ENCODE measurements at places on chromosomes 5 and 9.

GRCh38 chr9:89465726-89466308 lies 32.1 kb downstream of the SEMA4D start:
- DNase-seq = no peak

- DNase-seq = no peak
These were observed 61.4 kb downstream of the WDR41 start for GRCh38 chr5:77430726-77431125.

DNA sequence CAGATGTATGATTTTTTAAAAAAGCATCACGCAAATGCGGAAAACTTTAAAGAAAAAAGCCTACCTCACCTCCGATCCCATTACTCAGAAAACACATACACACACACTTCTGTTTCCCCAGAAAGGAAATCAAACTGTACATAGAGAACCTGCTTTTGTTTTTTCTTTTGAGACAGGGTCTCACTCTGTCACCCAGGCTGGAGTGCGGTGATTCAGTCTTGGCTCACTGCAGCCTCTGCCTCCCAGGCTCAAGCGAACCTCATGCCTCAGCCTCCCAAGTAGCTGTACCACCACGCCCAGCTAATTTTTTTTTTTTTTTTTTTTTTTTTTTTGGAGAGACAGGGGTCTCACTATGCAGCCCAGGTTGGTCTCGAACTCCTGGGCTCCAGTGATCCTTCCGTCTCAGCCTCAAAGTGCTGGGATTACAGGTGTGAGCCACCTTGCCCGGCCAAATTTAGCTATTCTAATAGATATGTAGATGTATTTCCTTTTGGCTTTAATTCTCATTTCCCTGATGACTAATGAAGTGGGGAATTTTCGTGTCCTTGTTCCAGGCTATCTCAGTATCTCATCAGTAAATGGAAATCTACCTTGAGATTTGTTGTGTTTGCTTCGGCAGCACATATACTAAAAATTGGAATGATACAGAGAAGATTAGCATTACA lies 25.7 kb upstream of the EEIG1 start:
- DNase-seq = no peak

- no peak for DNase-seq
These were observed 4.7 kb upstream of the FOXB2 start for GRCh38 chr9:77014597-77015263.

DNA sequence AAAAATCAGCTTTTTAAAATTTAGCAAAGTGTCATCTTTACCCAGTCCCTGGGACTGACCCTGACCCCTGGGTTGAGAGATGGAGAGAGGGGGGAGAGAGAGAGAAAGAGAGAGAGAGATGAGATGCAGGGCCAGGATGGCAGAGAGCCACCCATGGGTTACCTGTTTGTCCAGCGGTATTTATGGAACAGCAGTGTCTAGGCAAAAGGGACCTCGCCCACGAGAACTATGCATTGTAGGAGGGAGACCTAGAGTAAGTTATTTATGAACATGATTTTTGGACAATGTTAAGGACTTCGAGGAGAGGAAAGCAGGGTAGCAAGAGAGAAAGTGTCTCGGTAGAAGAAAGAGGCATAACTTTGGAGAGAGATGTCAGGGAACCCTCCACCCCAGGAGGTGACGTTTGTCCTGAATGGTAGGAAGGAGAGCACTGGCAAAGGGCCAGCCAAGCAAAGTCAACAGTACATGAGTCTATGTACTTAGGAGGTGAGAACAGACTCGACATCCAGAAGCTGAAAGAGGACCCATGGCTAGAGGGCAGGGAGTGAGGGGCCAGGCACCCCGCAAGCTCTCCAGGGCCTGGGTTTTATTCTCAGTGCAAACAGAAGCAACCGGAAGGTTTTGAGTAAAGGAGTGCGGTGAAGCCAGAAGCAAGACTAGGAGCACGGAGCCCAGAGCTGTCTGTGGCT lies 30.5 kb upstream of the MSX2 start:
- no peak for DNase-seq

GRCh38 chr5:126398791-126399190 lies 24.4 kb upstream of the GRAMD2B start:
- DNase-seq = no peak

DNA sequence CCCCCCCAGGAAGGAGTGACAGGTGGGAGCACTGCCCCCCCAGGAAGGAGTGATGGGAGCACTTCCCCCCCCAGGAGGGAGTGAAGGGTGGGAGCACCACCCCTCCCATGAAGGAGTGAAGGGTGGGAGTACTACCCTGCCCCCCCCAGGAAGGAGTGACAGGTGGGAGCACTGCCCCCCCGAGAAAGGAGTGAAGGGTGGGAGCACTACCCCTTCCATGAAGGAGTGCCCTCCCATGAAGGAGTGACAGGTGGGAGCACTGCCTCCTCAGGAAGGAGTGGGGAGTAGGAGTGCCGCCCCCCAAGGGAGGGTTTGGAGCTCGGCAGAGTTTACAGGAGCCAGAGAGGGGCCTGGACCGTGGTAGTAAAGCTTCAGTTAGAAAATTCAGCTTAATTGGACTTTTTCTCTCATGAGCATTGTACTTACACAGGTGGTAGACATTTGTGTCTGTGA lies 100.7 kb downstream of the CACNA1B start:
- DNase-seq = no peak

DNA sequence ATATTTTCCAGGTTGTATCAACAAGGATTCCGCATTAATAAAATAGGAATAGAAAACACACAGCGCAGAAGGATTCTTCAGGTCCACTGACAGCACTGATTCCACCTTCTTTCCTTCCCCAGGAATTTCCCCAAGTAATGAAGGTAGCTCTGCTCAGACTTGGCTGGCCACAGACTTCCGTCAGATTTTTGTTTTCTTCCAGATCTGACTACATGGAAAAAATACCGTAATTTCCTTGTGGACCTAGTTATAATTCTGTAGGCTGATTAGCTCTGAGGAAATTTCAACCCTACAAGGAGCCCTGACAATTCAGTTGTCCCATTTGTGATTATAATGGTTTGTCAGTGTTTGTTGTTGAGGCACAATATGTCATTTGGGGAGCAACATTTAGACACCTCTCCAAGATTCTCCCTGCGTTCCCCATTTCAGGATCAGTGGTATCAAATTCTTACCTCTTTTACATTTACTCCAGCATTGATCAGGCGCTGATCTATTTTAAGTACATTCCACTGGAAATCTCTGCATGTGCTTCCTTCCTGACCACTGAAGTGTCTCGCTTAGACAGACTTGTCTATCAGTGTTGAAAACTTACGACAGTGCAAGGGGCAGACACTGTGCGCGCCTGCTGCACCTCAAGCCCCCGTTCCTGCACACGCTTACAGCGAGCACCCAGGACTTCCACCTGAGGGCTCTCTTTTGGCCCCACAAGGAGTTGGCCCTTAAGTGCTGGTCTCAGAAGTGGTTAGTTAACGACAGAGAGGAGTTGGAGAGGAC lies 94.8 kb downstream of the LHFPL2 start:
- no peak for DNase-seq

GRCh38 chr9:128055344-128056040 lies 11.6 kb downstream of the NAIF1 start:
- DNase-seq = no peak

GRCh38 chr5:132687995-132688394 lies 14.2 kb downstream of the IL4 start:
- DNase-seq = peak; percentile 38

DNA sequence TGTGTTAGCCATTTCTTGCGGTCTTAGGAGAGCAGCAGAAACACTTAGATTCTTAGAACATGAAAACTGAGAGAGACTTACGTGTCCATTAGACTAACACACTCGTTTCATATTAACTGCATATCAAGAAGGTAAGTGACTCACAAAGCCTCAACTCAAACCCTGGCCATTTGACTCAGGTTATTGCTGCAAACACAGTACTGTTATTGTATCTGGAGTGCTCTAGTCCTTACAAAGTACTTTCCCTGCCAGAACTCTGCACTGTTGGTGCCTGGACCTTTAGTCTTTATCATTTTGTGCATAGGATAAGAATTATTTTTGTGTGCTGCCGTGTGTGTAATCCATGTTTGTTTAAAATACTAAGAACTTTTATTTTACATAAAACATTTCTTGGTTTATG lies 155.7 kb downstream of the FBXL7 start:
- no peak for DNase-seq

GRCh38 chr9:110432253-110432652 lies 94.6 kb upstream of the TXNDC8 start:
- DNase-seq = no peak

DNA sequence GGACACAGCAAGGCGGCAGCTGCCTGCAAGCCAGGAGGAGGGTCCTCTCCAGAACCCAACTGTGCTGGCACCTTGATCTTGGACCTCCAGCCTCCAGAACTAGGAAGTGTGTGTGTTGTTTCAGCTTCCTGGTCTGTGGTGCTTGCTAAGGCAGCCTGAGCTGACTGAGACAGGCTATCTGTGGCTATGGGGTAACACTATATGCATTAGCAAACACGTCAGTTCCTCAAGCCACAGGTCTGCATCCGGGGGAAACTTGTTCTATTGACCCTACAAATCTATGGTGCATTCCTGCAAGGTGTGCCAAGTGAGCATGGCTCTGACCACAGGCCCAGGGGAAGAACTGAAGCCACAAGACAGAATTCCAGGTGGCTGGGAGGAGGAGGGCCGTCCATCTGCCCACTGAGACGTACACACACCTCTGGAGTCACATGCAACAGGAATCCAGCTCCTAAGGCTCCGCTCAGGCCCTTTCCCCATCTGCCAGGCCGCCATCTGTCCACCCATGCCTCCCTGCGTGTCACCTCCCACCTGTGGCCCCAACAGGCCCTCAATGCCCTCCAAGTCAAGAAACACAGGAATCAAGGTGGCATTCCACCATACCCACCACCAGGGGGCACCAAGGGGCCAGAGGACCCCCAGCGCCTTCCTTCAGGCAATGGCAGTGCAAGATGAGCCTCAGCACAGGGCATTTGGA lies 174.9 kb downstream of the ROR2 start:
- peak; percentile 37 for DNase-seq

DNA sequence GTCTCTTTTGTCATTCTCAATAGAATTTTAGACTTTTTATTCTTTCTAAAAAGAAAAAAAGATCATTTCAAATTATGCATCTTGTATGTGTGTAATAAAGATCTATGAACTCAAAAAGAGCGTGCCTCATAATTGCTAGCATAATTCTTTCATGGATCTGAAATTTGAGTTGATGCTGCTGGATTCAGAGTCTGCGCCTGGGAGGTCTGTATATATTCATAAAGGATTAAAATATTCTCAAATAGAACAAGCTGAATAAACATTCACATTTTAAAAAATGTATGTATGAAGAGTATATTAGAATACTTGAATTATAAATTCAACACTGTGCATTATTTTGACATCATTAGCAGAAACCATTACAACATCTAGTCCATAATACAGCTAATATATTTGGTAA lies 297.8 kb upstream of the GRAMD2B start:
- no peak for DNase-seq

GRCh38 chr9:2378266-2378665 lies 243.3 kb upstream of the VLDLR start:
- no peak for DNase-seq

GRCh38 chr5:4584982-4585381 lies 555.1 kb upstream of the ADAMTS16 start:
- no peak for DNase-seq

GRCh38 chr5:69083412-69083811 lies 10.4 kb upstream of the SLC30A5 start:
- DNase-seq = no peak

- no peak for DNase-seq
These were observed 379.9 kb upstream of the ACTBL2 start for GRCh38 chr5:57862471-57862911.

- no peak for DNase-seq
These were observed 3.8 kb upstream of the PTGS1 start for GRCh38 chr9:122367065-122367464.

DNA sequence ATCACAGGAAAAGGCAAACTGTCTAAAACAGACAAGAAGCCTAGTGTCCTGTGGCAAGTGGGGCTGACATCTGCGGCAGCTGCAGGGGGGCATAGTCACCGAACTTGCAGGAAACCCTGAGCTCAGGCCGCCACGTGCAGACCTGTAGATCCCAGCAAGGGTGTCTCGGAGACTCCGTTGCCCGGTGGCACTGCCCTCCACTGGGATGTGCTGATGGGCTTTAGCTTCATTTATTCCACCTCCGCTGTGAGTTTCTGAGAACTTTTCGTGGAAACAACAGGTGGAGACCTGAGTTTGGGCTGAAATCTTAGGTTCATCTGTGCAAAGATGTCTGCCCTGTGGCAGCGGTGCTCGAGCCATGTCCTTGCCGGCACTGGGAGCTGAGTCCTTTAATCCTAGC lies 22.1 kb downstream of the CEP72 start:
- DNase-seq = no peak

GRCh38 chr5:67878933-67879332 lies 336.6 kb upstream of the PIK3R1 start:
- DNase-seq = no peak

DNA sequence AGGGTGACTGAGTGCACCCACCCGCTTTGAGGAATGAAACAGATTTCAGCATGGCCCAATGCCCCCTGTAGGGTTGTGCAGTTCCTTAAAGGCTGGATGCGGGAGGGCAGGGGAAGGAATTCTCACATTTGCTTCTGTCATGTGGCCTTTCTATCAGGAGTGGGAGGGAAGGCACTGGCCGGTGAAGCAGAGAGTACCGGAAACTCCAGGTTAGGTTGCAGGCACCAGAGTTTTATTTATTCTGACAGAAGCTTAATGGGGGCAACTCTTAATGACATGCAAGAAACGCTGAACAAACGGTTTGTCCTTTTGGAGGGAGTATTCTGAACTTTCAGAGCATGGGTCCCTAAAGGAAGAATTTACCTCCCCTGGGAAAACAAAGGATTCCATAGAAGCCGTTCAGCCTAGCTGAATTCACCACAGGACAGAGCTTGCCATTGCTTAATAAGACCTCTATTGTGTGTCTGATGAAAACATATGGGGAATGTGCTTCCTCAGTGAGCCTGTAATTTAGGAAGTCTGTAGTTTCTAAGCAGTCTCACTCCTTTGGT lies 44.1 kb upstream of the EQTN start:
- no peak for DNase-seq

DNA sequence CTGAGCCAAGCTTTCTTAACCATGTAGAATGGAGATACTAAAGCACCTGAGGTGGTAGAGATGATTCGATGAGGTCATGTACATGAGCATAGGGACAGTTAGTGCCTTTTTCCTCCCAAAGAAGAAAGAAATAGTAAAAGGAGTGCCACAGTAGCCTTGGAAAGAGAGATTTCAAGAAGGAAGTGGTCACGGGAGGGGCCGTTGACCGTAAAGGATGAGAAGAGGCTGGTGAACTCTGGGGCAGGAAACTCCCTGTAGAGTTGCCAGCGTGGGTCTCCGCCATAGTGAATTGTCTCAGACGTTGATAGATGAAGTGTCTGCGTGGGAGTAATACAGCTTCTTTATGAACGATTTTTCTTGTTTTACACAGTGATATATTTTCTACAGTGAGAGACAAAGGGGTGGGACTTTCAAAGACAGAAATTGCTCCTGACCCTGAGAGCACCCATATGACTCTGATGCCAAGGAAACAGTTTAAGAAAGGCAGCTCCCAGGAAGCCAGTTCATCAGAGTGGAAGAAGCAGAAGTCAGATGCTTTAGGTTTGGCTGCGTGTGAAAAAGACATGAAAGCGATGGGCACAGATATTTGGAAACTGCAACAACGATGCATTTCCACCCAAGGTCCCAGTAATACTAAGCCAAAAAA lies 41.3 kb downstream of the UGCG start:
- DNase-seq = peak; percentile 63

GRCh38 chr5:156329171-156329611 lies 2.2 kb downstream of the SGCD start:
- DNase-seq = no peak
